CD4-positive, alpha-beta T cell treated with Interleukin-2 at 100 ng/mL for 4 hours (primary cell): ENCODE measurements at places on chromosomes 3 and 15.

DNA sequence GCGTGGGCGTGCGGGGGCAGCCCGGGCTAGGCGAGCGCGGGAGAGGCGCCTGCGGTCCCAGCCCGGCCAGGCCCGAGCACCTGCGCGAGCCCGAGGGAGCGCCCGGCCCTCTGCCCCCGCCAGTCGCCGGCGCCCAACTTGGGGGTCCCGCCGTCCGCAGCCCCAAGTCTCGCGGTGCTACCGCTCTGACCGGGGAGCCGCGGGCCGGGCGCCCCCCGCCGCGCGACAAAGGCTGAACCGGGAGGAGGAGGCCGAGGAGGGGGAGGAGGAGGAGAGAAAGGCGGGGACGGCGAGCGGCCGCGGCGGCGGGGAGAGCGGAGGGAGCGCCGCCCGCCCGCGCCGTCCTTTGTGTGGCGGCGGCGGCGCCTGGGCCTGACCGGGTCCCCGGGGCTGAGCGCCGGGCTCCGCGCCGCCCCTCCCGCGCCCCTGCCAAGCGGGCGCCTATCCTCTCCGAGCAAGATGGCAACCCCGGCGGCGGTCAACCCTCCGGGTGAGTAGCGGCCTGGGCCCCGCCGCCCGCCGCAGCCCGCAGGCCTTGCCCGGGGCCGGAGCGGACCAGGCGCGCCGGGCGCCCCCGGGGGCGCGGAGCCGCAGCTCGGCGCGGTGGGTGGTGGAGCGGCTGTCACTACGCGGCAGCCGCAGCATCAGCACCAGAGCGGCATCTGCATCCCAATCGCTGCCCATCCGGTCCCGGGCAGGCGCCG lies at the start of gene ARNT2:
Gene ARNT2, plus strand, starts transcription at position 326 of the 704 bp plus-strand sequence. Its CDS starts 134 bp downstream, at position 460.
- DNase-seq: no peak

GRCh38 chr3:13516760-13517135 lies 32.2 kb upstream of the FBLN2 start:
- DNase-seq: no peak

DNA sequence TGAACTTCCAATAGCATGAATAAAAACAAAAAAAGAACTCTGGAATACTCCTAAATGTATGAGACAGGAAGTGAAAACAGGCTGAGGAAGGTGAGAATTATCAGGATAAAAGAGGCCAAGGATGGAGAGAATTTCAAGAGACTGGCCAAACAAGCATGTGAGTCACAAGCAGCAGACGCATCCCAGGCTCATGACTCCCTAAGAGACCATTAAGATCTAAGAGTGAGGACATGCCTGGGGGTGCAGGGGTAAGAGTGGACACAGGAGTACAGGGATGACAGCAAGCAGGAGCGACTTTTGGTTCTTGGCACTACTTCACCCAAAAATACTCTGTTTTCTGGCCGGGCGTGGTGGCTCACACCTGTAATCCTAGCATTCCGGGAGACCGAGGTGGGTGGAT lies 7.1 kb downstream of the SCAMP2 start:
- DNase-seq: no peak

DNA sequence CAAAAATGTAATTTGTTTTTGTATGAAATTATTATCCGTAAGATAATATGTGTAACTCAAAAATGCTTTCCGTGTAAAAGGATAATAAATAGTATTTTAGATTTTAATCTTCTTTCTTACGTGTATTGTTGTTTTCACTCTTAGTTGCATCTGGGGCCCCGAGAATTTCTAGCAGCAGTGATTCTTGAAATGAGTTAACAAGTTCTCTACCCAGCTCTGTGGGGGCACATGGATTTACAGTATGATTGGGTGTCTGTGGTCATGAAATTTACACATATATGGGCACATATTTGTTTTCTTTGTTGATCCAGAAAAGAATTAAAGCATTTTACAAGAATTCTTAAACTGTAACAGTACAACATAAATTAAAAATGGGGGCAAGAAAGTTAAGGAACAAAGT lies 145.9 kb upstream of the LRRFIP2 start:
- no peak for DNase-seq

DNA sequence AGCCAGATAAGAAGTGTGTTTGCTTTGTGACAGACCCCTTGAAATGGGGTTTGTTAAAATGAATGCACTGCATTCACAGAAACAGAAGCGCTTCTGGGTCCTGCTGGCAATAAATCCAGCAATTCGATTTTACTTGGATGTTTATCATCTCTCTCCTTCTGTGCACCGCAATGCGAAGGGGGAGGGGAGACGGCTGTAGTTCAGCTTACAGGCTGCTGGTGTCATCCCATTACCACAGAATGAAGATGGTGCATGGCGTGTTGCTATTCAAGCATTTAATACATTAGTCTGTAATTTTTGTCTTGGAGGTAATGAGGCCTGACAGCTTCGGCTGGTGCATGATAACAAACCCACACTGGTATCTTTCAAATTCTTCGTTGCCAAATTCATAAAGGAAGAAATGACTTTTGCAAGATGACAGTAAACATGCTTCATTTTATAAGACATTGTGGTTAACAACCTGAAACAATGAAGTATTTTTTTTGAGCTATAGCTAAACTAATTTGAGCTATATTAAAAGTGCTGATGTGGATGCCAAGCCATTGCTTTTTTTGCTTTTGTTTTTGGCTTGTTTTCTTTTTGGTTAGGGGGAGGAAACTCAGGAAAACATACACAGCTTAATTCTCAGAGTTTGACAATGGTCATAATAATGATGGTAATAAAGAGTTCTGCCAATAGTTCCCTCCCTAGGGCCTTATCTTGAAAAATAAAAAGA lies 418.3 kb downstream of the OTOL1 start:
- DNase-seq: no peak

DNA sequence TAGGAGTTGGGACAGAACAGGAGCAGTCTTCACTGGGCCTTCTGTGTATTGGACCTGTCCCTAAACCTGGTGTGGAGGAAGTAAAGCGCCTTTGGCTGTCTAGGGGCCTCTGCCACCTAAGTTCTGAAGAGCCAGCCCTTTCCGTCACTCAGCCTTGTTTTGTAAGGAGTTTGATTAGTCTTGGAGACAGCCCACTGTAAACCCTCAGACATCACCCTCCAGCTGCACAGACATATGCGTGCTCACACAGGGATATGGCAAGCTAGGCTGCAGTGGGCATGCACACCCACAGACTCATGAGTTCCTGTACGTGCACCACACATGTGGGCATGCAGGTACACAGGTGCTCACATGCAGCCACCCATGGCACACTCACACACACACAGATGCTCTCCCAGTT lies 5.2 kb downstream of the PRKCD start:
- DNase-seq: no peak

DNA sequence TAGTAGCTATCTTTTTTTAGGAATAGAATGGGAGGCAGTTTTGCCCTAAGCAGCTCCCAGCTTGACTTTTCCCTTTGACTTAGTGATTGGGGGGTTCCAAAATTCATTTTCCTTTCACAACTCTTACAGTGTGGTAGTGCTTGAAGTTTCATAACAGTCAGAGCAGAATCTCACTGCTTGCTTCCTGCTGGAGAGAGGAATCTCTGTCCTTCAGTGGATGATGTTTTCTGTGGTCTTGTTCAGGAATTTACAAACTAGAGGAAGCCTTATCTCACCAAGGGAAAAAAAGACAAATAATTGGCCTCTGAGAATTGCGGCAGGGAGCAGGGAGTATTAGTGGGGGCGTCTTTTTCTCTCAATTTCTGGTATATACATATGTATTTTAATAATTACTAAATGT lies 326.6 kb upstream of the C2CD4B start:
- no peak for DNase-seq

DNA sequence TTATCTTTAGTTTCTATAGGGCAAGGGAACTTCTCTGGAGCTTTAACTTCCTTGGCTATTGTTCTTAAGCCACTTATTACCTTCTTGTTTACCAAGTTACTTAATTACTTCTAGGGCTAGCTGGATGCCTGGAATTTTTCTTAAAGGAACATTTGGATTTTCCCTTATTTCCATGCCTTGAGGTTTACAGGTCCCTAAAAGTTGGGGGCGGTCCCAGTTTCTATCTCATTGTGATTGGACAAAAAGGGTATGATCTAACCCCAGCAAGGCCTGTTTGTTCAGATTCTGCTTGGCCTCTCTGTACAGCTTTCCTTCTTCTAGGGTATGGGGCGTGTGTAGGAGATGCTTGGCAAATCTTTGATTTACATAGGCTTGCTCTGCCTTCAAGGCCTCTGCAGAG lies 17.4 kb downstream of the PDHB start:
- no peak for DNase-seq

GRCh38 chr15:93932164-93932776 lies 299.1 kb upstream of the MCTP2 start:
- no peak for DNase-seq

DNA sequence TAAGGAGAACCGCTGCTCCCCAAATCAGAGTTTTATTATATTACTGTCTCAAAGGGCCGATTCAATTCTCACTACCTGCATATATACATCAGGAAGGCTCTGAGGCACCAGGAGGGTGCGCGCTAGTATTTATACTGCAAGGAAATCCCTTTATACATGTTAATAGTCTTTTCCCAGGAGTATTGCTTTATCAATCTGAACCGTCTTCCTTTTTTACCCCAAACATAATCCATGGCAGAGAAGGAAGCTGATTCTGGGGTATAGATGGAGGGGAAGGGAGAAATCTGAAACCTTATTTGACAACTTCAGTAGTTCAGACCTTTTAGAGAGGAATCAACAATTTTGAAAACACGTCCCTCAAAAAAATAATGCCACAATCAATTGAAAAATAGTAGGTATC lies at the start of gene POU1F1:
Gene POU1F1, minus strand, starts transcription at position 101 of the 400 bp plus-strand sequence. CDS start 122 bp downstream, outside the sequence.
- no peak for DNase-seq

GRCh38 chr15:74827614-74828013 lies 1.2 kb downstream of the CPLX3 start:
- no peak for DNase-seq

- no peak for DNase-seq
Observed at GRCh38 chr15:50458348-50459112, 34.3 kb downstream of the USP8 start.

DNA sequence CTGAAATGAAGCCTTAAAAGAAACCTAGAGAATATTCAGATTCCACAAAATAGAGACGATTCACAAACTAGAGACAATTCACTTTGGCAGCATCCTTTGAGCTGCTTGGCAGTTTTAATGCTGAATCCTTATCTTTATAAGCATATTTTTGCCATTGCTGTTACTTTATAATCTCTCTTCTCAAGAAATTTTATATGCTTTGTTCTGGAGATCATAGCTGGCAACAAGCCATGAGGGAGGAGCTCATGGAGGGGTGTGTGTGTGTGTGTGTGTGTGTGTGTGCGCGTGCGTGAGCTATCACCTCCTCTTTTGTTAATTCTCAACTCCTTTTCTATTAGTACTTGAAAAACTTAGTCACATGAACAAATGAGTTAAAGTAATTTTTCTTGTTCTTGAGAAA lies 495.0 kb upstream of the RGMA start:
- DNase-seq: no peak

DNA sequence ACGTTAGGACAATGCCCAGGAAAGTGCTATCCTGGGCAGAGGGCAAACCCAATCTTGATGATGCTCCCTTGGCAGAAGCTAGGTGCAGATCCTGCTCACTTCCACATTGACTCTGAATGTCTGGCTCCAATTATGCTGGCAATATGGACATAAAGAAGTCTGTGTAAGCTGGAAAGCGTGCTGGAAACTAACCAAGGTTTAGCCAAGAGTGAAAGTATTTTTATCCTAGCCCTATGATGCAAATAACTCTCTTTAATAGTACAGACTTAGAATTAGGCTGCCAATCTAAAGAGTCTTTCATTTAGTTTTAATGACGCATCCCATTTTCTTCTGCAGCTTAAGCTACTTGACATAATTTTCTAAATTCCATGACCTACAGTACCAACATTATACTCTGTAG lies 571.8 kb downstream of the TUSC7 start:
- no peak for DNase-seq

- DNase-seq: no peak
Observed at GRCh38 chr3:98980915-98981596, 79.6 kb upstream of the DCBLD2 start.

DNA sequence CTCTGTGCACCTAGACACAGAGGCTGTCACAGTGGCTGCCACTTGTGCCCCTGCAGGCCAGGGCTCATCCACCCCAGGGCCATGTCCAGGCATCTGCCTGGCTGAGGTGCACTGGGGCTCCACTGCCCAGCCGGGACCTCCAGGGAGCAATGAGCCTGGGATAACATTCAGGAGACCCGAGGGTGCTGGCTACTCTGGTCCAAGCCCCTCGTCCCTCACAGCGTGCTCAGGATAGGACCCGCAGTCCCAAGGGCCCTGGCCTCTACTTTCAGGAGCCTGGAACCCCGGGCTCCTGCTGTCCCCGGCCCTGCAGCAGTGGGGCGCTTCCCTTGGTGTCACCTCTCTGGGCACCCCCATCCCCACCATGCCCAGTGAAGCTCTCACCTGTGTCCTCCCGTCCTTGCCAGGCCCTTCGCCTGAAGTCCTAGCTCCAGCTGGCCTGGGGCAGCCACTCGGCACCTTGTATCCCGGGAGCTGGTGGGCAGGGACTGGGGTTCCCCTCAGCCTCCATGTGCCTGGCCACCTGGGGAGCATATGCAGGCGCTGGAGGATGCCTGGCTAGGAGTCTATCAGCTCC lies 157.8 kb downstream of the NSMCE3 start:
- DNase-seq: no peak

GRCh38 chr3:194879991-194880939 lies 194.6 kb downstream of the FAM43A start:
- DNase-seq: no peak

DNA sequence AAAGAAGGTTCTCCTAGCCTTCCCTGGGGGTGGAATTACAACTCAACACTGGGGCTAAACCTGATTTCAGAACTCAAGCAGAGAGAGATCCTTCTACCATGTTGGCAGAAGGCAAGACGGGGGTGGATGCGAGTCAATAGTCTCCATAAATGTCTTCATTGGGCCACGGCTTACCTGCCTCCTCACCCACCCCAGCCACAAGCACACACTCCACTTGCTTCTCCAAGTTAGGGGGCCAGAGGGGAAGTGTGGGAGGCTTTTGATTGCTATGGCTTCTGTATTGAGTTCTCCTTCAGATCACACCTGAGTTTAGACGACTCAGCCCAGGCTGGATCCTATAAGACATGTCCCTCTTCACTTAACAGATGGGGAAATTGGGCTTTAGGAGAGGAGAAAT lies 178.9 kb downstream of the UACA start:
- no peak for DNase-seq

DNA sequence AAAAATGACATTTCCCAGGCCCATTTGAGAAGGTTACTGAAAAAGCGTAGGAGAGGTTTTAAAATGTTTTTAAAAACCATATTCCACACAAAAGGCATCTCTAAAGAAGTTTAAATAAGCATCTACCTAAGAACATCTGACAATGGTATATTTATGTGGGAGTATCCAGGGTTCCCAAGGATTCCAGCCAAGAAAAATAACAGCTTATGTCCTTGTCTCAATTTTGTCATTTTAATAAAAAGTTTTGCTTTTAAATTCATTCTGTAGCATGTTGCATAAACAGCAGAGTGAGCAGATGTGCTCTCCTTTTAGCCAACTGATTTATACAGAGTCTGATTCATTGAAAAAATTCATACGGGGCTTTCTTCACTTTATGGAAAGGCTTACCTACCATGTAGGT lies 129.9 kb downstream of the LRRC3B start:
- no peak for DNase-seq

- no peak for DNase-seq
Observed at GRCh38 chr3:40532252-40532651, 7.5 kb downstream of the ZNF621 start.

- no peak for DNase-seq
Observed at GRCh38 chr3:136994772-136995516, 37.2 kb downstream of the IL20RB start.

GRCh38 chr15:99735868-99736267 lies 2.6 kb upstream of the LYSMD4 start:
- DNase-seq: no peak

GRCh38 chr15:41024885-41025284 lies 71.6 kb downstream of the CHAC1 start:
- no peak for DNase-seq
